ENCODE measurements at places on chromosomes 7 and 10. TPM values are rescaled to one million over a fixed set of nuclear protein-coding genes. Genes with fewer than 3 reads are reported as not detected.

DNA sequence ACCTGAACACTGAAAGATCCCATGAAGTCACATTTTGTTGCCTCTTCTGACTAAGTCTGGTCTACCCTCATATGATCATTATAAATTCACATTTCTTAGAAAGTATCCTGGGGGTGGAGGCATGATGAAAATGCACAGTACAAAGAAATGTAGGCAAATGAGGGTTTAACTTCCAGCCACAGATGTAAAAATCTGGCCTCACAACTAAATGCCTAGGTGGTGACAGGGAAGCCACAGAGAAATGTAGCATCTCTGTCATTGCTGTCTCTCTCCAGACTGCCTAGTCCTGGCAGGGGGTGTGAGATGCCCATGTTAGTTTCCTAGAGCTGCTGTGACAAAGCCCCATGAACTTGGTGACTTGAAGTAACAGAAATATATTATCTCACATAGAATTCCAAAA is 395.9 kb downstream of the SORCS3 start:
- no peak for DNase-seq

DNA sequence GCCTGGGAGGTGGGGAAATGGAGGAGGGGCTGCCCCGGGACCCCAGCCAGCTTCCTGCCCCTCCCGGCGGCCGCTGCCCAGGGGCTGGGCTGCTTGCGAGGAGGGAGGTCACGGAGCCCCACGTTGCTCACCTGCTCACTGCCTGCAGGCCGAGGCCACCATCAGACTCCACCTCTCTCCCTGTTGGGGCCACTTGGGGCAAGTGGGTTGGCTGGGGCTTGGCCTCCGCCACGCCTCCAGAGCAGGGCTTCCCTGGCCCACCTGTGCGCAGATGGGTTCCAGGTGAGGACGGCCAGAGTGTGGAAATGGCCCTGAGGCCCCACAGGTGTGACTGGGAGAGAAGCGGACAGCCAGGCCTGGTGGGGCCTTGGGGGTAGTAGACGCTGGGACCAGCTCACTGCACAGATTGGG is 82.8 kb upstream of the DIP2C start:
- no peak for DNase-seq

- DNase-seq = no peak
Observed at GRCh38 chr7:107667341-107667740, 6.7 kb downstream of the SLC26A4 start.

- no peak for DNase-seq
Observed at GRCh38 chr10:71632200-71632820, 87.3 kb downstream of the C10orf105 start.

DNA sequence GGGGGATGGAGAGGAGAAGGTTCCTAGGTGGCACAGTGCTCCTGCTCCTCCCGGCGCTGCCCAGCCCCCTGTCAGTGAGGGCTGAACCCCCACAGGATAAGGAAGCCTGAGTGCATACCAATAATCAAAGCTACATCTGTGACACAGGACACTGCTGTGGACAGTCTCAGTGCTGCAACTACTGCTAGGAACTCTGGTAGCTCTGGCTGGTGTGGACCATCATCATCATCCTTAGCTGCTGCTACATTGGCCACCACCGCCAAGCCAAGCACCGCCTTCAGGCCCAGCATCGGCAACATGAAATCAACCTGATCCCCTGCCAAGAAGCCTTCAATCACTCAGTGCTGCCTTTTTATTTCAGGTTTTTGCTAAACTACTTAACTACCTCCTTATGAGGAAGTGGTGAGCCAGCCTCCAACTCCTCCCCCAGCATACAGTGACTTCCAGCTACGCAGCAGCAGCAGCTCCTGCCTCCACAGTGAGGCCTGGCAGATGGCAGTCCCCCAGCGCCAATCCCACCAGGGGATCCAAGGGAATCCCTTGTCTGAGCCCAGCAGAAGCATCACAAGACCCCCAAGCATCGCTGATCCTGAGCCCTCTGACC is 32.1 kb upstream of the SLC26A4 start:
- no peak for DNase-seq

DNA sequence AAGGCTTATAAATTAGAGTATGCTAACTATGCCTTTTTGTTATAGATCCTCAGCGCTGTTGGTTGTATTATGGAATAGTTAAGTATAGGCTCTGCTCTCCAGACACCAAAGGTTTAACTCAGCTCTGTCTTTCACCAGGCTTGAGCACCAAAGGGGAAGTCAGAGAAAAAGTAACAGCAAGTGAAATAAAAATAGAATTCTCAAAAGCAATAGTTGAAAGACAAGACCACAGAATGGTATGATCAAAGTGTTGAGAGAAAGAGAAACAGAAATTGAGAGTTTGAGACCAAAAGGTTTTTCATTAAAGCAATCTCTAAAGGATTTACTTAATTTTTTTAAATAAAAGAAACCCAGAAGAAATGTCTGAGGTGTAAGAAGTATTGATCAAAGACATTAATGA is 529.8 kb upstream of the C7orf33 start:
- DNase-seq = no peak

DNA sequence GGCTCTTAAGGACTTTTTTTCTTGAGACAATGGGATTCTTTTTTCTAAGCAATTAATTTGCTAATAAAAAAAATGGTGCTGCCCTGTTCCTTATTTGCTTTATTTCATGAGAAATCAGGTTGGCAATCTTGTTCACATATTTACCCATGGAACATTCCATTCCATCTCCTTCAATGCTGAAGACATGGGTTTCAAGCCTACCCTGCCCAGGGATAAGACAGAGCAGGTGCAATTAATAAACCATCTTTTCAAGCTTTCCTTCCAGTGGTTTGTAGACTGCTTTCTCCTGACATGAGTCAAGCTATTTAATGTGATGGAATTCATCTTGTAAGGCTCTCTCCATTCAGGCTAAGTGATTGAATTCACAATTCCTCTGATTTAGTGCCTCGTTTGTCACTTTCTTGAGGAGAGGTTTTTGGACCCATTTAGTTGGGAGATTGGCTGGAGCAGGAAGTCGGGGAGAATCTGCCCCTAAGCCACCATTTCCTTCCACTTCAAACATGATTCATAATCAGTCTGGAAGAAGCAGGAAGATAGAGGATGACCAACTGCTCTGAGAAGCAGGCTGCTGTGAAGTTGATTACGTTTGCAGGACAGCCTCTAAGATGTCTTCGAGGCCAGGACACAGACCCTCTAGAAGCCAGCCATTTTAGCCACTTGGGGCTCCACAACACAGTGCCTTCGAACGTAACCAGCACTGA is 552.4 kb upstream of the GALNT17 start:
- no peak for DNase-seq

GRCh38 chr10:100728928-100729861 is 16.2 kb upstream of the PAX2 start:
- DNase-seq = no peak

DNA sequence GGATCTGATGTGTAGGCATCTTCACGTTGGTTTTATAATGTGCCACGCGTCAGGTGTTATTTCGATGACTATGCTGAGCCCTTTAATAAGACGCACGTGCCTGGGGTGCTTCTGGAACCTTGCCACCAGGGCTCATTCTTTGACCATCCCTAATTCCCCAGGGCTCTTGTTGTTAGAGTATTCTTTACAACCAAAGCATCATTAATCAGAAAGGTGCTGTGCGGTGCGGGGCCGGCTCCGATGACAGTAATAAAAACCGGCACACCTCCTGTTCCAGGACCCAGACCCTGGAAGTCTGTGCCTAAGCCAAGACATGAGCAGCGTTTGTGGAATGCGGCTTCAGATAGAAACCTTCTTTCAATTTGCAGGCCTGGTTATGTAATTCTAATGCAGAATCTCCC is 58.4 kb downstream of the MGMT start:
- no peak for DNase-seq

DNA sequence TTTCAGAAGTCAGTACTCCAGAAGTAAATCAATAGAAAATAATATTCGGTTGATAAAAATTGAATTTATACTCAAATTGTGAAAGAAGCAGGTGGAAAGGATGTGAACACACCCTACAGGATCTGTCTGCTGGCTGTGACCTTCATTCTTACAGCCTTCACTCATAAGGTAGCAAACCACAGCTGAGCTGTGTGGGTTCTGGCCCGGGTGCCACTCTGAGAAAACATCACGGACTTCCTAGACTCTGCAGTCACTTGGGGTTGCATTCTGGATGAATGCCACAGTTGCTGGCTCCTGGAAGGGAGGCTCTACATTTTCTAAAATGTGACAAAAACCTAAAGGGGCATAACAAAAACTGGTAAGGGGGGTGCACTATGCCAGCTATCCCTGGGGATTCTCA is 36.0 kb upstream of the ABLIM1 start:
- no peak for DNase-seq

GRCh38 chr7:100016215-100016901 is 962 bp downstream of the ZKSCAN1 start:
- no peak for DNase-seq

DNA sequence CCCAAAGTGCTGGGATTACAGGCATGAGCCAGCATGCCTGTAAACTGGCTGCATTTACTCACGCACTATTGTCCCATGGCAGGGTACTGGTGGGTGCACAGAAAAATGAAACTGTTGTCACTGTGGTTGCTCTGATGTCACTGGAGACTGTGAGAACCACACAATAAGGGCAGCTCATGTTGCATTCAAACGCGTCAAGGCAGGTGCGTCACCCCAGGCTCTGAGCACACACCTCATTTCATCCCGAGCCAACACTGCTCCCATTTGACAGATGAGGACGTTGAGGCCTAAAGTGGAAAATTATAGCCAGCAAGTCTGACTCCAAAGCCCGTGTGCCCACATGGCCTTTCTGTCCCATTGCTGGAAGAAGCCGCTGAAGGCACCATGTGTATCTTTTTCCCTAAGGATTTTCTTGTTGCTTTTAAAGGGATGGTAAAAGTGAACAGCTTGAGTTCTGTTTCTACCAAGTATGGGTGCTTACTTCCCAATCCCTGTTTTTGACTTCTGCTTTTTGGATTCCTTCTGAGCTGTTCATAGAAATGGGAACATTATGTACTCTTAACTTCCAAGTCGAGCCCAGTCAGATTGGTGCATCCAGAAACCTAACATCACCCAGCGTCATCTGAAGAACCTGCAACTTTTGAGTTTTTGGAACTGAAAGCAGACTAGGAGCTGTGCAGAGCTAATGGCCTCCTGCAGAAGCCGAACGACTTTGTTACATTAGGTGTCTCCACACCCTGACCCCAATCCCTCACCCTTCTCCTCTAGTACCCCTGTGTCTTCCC is 60.1 kb upstream of the CARD11 start:
- no peak for DNase-seq

DNA sequence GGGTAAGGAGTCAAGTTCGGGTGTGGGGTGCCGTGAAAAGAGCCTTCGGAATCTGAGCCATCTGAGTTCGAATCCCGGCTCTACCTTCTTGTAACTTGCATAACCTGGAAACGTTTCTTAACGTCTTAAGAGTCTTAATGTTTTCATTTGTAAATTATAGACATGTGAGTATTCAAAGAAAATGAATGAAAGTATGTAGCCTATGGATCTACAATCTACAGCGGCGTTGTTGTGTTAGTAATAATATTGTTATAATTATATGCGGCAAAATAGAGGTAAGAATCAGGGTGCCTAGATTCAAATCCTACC is 559 bp downstream of the VTI1A start:
- DNase-seq = no peak

- DNase-seq = no peak
Observed at GRCh38 chr7:98628418-98628817, 11.3 kb downstream of the NPTX2 start.

GRCh38 chr7:129804111-129804889 is 148.5 kb downstream of the UBE2H start:
- DNase-seq = no peak

The CPEB3 gene
- total RNA-seq = 3.2 TPM

The CALML5 gene
- total RNA-seq = not detected

The PITX3 gene
- total RNA-seq = not detected

The STAG3 gene
- 4.8 TPM for total RNA-seq

The ZPBP gene
- total RNA-seq = not detected

The HBP1 gene
- 252 TPM for total RNA-seq

The VSIR gene
- 119 TPM for total RNA-seq

The TMEM168 gene
- 12.4 TPM for total RNA-seq

Data from T-helper 17 cell (primary cell).